Neural crest cell (in vitro differentiated cells): ENCODE measurements at places on chromosomes 6 and 20.

DNA sequence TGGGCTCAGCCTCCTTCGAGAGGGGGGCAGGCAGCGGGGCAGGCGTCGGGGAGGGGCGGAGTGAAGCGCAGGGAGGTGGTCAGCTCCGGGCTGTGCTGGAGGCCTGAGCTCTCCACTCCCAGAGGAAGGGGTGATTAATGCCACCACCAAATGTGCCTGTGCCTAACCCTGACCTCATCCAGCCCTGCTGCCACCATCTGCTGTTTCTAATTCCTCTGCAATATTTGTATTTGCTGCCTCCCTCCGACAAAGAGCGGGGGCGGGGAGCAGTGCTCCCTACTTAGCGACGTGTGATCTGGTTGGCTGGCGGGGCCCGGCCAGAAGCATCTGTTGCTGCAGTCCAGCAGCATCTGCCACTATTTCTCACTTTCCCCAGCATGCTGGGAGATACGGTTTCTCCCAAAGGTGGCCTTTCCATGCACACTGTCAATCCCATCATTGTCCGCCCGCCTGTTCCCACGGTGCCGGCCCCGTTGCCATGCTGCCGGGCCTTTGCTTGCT is 47.0 kb downstream of the DLL1 start:
- DNase-seq, result no peak

DNA sequence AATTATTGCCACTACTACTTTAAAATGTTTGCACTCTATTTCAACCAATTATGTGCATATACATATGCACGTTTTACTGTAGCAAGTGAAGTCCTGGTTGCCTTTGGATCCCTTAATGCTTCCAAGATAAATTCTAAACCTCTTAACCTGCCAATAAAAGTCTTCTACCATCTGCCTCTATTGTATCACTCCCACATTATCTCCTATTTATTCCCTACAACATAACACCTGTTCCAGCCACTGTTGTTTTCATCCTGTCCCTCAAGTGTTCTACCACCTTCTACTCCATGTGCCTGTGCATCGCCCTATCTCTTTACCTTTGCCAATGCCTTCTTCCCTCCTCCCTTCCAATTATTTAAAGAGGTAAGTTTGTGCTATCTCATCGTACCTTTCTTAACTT is 499.0 kb upstream of the RNF217 start:
- no peak for DNase-seq

- no peak for DNase-seq
These were observed 35.9 kb downstream of the MOXD1 start for GRCh38 chr6:132365281-132365907.

DNA sequence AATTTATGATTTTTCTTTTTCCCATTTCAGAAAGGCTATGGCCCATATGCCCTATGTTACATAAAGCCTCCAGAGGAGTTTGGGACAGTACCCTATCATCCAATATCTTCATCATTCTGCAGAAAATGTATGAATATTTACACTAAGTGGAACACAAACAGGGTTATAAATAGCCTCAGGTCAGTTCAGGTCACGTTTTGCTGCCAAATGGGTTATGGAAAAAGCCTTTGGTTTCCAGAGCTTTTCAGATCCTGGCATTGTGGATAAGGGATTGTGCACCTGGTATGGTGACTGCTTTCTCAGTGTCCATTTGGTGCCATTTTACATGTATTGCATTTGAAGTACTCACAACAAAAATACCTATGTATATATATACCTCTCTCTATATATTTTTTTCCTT is 29.4 kb downstream of the UTRN start:
- no peak for DNase-seq

DNA sequence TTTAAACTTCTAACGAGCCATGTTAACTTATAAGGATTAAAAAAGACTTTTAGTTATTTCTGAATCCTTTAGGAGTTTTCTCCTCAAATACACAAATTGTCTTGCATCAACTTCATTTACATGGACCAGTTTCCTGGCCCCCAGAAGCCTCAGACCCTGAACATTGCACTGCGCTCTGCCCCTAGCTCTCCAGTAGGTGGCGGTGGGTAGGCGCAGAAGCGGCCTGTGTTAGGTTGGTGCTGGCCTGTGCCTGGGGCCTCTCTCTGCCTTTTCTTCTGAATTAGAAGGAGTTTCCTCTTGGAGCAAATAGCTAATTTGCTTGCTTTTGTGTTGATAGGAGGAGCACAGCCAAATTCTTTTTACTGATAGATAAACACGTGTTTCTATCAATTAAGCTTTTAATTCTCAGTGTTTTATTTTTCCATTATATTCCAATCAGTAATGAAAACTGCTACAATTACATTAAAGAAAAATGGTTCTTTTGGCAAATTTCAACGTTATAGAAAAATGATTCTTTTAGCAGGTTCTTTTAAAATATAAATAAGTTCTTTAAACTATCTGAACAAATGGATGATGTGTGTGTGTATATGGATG is 44.4 kb downstream of the DTD1 start:
- DNase-seq, result peak; percentile 77

GRCh38 chr6:4449409-4449808 is 314.0 kb upstream of the ECI2 start:
- no peak for DNase-seq

- DNase-seq, result no peak
These were observed 479.0 kb upstream of the NRSN1 start for GRCh38 chr6:23647045-23647444.

DNA sequence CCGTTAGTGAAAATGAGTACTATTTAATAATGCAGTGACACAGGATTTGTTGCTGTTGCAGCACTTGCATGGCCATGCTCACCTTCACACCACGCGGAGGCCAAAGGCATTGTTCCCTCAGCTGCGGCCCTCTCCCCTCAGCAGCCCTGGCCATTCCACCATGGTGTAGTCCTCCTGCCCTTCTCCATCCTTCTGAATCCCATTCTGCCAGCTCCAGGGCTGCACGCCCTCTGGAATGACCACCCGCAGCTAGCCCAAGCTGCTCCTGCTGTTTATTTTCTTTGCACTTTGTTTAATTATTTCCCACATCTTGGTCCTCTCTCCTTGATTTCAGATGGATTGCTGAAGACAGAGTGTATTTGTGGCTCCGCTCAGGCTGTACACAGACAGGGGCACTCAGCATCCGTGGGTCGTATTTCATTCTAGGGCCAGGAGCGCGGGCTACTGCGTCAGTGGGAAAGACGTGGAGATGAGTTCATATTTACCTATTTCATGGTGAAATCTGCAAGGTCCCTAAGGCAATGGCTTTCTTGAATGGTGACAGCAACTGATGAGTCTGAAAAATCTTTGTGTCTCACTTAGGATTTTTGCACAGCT is 81.4 kb upstream of the DUSP22 start:
- no peak for DNase-seq

GRCh38 chr6:134605034-134605433 is 287.1 kb upstream of the SGK1 start:
- DNase-seq, result no peak

DNA sequence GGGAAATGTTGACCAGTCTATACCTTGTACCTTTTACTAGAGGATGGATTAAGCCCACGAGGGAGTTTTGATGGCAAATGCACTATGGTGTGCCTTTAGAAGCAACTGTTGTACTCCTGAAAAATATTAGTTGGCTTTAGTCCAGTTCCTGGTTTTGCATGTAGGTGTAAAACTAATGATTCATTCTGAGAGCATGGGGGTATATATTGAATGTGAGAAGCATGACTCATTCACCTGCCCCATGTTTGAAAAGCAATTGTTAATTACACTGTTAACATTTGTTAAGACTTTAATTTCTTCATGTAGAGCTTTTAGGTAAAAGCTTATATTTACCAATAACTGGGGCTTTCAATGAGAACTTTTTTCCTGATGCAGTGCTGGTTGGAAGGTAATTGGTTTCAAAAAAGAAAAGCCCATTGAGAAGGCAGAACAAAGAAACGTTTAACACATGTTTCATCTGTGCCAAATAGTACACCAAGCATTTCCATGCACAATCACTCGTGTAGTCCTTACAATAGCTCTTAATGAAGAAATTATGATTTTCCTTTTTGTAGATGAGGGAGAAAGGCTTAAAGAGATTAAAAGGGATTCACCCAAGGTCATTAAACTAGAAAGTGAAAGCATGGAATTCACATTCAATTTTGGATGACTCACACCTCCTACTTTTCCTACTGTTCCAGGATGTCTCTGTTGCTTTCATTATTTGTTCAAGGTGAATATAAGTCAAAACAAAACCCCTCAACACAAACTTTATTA is 134.1 kb downstream of the CCDC170 start:
- DNase-seq, result no peak

- no peak for DNase-seq
These were observed 85.3 kb upstream of the AKAP12 start for GRCh38 chr6:151154418-151154817.

DNA sequence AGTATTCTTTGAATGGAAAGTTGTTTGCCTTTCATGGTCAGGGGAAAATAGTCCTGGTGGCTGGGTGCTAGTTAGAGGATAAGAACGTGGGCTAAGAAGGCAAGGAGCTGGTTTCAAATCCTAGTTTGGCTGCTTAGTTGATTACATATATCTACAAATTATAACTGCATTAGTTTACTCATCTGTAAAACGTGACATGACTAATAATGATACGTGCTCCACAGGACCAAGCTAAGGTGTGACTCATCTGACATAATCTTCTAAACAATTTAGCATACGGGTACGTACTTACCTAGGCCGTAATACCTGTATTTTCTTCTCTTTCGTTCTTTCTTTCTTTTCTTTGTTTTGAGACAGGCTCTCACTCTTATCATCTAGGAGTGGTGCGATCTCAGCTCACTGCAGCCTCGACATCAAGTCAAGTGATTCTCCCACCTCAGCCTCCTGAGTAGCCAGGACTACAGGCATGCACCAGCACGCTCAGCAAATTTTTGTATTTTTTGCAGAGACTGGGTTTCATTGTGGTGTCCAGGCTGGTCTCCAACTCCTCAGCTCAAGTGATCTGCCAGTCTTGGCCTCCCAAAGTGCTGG is 1274.2 kb upstream of the GJE1 start:
- DNase-seq, result no peak

- DNase-seq, result no peak
These were observed 159.2 kb upstream of the C6orf118 start for GRCh38 chr6:165468340-165469235.

DNA sequence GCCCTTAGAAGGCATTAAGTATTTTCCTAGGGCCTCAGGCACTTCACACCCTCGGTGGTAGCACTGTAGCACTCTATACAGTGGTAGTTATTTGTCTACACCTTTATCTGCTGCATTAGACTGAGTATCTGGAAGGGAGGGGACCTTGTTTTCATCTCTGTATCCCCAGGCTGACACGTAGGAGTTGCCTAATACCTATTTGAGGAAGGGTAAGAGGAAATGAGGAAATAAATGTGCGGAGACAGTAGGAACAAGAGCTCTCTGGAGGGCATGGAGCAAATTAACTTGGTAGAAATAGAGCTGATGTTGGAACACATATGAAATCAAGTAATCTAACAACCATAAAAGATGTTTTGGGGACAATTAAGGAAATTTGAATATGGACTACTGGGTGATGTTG is 3.9 kb downstream of the CNPY3 start:
- no peak for DNase-seq

GRCh38 chr6:122568350-122568749 is 41.9 kb upstream of the PKIB start:
- DNase-seq, result no peak

- no peak for DNase-seq
These were observed 118.4 kb downstream of the MRPL14 start for GRCh38 chr6:44008821-44009370.

DNA sequence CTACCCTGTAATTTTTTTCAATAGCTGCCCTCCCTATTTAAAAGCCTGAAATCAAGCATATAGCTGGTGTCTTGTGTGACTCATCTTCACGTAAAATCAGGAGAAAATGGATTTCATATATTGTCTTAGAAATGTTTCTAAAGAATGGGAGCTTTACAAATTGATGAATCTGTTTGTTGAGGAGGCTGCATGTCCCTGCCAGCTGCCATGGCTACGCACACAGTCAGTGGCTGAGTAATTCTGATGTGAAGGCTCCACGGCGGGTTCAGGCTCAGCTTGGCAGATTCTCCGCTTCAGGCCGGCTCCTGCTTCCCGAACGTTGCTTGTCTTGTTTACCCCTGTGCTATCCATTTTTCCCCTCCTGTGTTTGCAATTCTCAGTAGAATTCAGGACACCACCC is 82.8 kb downstream of the CCDC170 start:
- DNase-seq, result no peak

- DNase-seq, result no peak
These were observed 22.9 kb downstream of the STX7 start for GRCh38 chr6:132490024-132490423.

DNA sequence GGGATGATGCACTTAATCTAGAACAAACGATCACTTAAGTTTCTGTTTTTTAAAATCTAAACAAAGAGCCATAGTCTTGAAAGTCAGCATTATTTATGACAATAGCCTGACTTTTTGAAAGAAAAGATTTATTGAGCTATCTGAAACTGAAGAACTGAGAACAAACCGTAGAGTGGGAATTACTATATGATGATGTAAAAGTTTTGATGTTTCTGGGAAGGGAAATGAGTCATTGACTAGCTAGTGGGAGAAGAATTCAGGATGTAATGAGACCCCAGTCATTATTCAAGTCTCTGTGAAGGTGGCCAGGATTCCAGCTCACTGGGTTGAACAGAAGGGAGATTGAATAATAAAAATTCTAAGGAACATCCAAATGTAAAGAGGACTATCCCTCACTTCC is 83.4 kb upstream of the FABP7 start:
- no peak for DNase-seq

- peak; percentile 19 for DNase-seq
These were observed 27.5 kb upstream of the NHSL1 start for GRCh38 chr6:138526822-138527235.

- no peak for DNase-seq
These were observed 45.6 kb upstream of the TBC1D7 start for GRCh38 chr6:13373919-13374318.

- DNase-seq, result no peak
These were observed 18.2 kb upstream of the ANGPT4 start for GRCh38 chr20:934186-934840.

DNA sequence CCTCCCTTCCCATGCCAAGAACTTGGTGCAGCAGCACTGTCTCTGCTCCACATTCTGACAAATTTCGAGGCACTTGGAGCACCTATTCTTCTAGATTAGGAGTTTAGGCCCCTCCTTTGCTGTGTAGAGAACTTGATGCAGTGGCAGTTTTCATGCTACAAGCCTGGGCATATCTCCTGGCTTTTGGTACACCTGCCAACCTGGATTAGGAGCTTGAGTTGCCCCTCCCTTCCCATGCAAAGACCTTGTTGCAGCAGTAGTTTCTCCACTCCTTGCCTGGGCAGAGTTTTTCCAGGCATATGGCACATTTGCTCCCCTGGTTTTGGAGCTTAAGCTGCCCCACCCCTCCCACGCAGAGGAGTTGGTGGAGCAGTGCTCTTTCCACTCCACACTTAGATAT is 956.1 kb downstream of the EYS start:
- no peak for DNase-seq
